ENCODE measurements at places on chromosomes 16 and 17.

GRCh38 chr17:67253384-67253783, 8.4 kb upstream of the HELZ start:
- no peak for DNase-seq

DNA sequence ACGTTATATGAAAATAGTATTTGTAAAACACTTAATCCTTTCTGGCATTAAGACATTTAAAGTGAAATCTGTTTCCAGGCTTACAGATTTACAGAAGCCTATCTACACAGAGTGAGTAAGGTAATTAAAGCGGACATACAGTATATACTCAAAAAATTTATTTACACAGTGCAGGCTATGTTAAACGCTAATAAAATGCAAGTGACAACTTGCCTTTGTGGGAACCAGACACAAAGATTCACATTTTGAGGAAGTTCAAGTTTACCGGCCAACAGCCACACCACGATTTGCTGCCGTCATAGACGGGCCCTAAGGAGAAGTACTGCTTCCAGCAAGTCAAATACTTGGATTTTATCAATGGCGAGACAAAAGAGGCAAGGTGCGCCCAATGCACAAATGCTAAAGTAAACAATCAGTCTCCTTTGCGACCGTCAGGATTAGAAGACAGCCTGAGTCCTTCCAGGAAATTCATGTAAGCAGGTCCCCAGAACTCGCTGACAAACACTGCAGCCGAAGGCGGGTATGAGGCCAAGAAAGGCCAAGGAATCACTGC, 801 bp downstream of the VPS35 start:
- no peak for DNase-seq

- no peak for DNase-seq
These were observed 175.8 kb downstream of the NPIPB11 start for GRCh38 chr16:29230671-29231096.

DNA sequence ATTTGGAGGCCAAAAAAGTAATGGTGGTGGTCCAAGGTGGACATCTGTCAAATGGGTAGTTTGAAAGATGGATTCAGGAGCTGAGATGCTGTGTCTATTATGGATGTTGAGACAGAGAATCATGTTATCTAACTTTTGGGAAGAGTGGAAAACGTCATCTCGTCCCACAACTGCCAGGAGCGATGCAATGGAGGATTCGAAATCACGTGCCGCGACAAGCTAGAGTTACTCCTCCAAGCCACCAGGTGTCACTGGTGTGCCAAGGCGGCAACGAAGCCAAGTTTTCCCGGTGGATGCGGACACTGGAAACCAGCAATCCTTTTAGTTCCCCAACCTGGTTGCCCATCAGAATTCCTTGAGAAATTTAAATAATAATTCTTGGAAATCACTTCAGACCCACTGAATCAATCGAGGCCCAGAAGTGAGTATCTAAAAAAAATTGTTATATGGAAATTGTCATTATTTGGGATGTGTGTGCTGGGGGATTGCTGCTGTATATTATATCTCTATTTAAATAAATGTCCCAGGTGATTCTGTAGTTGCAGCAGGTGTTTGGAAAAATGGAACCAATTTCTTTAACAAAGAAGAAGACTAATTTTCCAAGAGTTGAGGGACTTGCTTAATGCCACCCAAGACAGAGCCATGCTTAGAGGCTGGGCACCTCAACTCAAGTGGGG, 206.1 kb downstream of the HAPSTR1 start:
- no peak for DNase-seq

DNA sequence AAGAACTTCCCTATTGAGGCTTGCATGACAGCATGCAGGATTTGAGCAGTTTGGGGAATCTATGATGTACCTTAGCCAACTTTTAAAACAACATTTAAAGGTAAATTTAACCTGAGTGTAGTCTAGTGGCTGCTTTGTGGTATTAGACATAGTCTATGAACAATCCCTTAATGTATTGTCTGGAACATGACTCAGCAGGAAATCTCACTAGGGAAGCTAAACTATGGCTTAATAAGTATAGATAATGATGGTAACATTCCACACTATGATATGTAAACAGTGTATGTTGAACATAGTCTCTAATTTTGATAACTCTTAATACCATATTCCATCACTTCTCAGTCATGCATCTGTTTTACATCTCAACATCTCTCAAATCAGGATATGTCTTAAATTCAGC, 52.1 kb upstream of the SLC12A3 start:
- no peak for DNase-seq

GRCh38 chr17:41451154-41451728, 10.5 kb upstream of the KRT38 start:
- no peak for DNase-seq

DNA sequence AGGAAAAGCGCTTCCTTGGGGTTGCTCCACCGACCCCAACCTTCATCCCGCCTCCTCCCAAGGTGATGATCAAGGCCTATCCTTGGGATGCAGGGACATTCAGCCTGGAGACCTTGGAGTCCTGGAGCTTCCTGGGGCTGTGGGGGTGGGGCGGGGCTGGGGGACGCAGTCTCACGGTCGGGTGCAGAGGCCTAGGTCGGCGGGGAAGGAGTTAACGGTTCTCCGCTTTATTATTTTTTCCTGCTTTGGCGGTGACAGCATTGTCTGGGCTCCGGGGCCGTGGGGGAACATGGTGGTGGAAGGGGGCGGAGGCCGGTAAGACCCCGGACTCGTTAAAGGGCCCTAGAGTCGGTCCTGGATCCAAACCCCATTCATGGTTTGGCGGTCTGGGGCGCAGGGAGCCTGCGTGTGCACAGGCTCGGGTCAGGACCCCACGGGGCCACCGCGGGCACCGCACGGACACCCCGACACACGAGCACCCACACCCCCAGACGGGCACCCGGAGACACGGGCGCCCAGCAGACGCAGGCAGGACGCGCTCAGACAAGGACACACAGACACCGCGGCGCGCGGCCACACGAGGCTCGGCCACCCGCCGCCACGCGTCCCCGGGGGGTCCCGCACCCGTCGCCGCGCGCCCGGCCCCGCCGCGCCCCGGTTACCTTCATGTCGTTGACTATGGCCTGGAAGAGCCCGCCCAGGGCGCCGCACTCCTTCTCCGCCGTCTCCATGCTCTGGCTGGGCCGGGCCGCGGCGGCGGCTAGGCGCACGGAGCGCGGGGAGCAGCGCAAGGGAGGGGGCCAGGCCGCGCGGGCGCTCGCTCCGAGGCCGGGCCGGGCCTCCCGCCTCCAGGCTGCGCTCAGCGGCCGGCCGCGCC, 554 bp downstream of the MTSS2 start:
- DNase-seq: no peak

- no peak for DNase-seq
These were observed 150.9 kb downstream of the MRM1 start for GRCh38 chr17:36752096-36752888.

GRCh38 chr16:4548124-4548523, 8.0 kb upstream of the C16orf96 start:
- DNase-seq: no peak

DNA sequence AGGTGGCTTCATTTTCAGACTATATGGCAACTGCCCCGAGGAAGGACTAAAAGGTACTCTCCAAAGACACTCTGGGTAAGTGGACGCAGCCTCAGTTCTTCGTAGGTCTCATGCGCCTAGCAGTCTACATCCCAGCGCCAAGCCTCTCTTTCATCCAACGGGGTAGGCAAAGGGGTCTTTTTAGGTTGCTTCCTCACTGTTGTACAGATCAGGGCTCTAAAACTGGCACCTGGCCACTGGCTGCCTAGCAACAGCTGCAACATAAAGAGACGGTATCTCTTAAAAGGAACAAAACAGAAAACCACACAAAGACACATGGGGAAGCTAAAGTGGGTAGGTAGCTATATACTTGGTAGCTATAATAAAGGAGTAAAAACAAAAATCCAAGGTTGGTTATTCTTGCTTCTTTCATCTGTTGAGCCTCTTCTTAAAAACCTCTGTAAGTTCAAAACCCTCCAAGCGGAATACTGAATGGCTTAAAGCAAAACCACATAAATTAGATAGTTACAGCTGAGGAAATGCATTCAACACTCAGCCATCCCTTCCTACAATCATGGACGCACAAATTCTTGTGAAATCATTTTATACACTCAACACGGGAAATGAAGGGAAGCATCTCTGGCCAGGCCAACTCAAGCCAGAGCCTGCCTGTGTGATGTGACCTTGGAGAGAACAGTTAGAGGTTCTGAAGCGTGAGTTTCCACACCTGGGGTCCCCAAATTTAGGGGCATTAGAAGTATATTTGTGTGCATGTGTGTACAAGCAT, 22.7 kb downstream of the CYTH1 start:
- peak; percentile 78 for DNase-seq

DNA sequence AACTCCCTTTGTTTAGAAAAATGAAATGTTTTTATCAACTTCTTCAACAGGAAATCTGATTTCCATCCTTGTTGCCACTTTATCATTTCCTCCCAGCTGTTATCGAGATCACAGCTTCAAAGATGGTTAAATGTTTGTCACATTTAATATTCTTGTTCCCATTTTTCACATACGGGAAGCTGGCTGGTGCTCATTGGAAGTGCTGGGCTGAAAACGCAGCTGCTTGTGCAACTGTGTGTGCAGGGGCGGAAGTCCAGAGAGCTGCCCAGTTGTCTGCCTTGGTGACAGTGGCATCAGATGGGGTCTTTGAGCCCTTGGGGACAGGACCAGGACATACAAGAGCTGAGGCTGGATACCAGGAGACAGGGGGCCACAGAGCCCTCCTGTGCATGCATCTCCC, 549.2 kb upstream of the CDH11 start:
- no peak for DNase-seq

DNA sequence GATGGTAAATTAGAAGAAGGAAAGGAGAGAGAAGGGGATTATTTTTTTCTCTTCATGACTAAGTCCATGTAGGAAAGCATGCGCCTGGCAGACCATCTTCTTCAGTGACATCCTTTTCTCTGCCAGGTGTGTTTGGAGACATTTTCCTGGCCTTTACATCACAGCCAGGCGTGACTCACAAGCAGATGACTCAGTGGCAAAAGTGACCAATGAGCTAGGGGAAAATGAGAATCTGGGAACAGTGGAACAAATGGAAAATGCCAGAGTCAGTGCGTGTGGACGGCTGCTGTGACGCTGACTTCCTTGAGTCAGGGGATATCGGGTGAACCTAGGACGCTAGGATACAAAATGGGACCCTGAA, 9.4 kb downstream of the KIAA0513 start:
- no peak for DNase-seq

DNA sequence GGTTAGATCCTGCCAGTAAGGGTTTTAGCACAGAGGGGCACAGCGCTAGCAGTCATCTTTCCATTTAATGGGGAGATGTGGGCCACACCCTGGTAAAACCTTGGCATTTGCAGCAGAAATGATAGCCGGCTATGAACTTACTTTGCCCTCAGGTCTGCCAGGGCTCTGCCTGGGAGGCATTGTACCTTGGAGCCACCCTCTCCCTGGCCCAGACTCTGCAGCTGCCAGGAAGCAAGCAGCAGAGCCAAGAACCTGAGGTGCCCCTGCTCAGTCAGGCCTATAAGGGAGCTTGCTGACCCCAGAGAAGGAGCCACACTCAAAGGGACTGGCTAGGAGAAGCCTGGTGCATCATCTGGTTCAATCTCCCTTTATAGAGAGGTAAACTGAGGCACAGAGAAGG, 23.7 kb upstream of the PHF12 start:
- no peak for DNase-seq

GRCh38 chr16:57795431-57795878, 6.8 kb downstream of the KIFC3 start:
- DNase-seq: no peak

DNA sequence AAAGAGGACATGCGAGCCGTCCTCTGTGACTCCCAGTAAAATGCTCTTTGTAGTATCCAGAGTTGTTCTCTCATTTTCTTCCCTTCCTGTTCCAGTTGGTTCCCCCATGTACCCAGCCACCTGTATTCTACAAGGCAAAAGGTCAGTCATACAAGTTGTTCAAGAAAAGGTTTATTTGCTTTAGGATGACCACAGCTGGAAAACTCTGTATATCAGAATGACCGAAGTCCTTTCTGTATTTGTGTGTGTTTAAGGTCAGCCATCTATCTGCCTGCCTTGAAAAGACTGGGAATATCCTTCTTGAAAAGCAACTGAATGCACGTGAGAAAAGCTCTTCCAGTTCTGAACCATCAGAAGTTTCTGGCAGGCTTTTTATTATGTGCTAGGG, 8.4 kb downstream of the CCL16 start:
- DNase-seq: no peak

DNA sequence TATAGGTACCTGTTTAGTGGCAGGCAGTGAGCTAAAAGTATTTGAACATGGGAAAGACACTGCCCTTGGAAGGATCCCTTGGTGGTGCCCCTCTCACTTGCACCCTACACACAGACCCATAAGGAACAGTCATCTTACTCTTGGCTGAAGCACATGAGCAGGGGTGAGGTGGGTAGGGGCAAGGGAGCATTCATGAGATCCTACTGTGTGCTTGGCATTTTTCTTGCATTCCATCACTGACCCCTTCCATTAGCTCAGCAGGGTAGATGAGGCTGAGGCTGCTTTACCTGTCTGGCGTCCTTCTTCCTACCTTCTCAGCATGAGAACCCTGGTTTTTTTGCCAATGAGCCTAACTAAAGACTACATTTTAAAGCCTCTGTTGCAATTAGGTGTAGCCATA, 48.3 kb downstream of the CCT6B start:
- DNase-seq: no peak

- no peak for DNase-seq
These were observed 13.1 kb downstream of the CTRB2 start for GRCh38 chr16:75193730-75194444.

- DNase-seq: peak; percentile 55
These were observed 176.3 kb downstream of the RPTOR start for GRCh38 chr17:80720610-80721577.

- DNase-seq: no peak
These were observed 87.0 kb downstream of the CBLN1 start for GRCh38 chr16:49194537-49195236.

DNA sequence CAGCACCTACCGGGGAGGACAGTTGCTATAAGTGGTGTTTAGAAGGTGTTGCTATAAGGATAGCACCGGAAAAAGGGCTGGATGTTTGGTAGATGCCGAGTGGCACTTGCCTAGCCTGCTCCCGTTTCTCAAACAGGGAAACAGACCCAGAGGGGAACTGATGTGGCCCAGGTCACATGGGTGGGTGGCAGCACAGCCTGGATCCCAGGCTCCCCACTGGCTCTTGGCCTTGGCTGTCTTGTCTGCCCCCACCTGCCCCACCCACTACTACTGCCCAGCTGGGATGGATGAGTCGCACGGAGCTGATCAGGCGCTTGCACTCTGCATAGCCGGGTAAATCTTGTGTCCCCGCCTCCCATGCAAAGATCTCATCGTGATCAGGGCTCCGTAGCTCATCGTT, 7.2 kb downstream of the SMTNL2 start:
- DNase-seq: no peak

DNA sequence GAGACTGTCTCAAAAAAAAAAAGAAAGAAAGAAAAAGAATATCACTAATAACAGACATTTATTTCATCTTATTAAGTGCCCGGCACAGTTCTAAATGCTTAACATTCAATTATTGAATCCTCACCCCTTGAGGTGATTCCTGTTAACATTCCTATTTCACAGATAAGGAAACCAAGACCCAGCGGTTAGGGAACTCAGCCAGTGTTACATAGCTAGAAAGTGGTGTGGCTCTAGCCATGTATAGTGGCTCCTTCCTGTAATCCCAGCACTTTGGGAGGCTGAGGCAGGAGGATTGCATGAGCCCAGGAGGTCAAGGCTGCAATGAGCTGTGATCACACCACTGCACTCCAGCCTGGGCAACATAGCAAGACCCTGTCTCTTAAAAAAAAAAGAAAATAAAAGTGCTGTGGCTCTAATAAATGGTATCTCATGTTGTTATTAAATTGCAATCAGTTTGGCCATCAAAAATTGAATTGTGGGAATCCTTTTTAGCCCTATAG, 28.1 kb downstream of the ZNRF1 start:
- DNase-seq: no peak

Data from effector CD4-positive, alpha-beta T cell (primary cell).